ENCODE measurements at places on chromosomes 3 and 15.
A peak's percentile ranks its signal among the peaks of the same experiment; 100 is the strongest.

- no peak for DNase-seq
Measured at GRCh38 chr15:59294574-59295260, 78.0 kb downstream of the MYO1E start.

DNA sequence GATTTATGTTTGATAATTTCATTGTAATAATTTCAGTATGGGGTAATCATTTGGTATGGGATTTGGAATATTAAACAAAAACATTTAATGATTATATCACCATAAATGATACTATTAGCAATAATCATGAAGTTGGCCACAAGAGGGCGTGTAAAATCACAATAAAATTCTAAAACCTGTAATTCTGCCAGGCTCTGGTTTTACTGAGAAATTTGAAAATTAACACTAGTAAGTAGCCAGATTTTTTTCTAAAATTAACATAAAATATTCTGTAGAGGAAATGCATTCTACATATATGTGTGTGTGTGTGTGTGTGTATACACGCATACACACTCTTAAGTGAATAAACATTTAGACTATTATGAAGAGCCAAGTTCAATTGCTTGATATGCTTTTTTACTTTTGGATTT, 40.5 kb downstream of the FEZF2 start:
- DNase-seq, result no peak

DNA sequence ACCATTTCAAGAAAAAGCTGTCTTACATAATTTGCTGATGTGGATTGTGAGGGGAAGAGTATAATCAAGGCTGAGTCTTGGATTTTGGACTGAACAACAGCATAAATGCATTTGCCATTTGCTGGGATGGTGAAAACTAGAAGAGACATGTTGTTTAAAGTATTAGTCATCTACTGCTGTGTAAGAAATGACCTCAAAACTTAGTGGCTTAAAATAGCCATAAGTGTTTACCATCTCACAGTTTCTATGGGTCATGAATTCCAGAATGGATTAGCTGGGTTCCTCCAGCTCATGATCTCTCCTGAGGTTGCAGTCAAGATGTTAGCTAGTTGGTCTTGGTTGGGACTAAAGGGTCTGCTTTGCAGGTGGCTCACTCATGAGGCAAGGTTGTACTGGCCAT, 66.2 kb downstream of the SCN11A start:
- no peak for DNase-seq

DNA sequence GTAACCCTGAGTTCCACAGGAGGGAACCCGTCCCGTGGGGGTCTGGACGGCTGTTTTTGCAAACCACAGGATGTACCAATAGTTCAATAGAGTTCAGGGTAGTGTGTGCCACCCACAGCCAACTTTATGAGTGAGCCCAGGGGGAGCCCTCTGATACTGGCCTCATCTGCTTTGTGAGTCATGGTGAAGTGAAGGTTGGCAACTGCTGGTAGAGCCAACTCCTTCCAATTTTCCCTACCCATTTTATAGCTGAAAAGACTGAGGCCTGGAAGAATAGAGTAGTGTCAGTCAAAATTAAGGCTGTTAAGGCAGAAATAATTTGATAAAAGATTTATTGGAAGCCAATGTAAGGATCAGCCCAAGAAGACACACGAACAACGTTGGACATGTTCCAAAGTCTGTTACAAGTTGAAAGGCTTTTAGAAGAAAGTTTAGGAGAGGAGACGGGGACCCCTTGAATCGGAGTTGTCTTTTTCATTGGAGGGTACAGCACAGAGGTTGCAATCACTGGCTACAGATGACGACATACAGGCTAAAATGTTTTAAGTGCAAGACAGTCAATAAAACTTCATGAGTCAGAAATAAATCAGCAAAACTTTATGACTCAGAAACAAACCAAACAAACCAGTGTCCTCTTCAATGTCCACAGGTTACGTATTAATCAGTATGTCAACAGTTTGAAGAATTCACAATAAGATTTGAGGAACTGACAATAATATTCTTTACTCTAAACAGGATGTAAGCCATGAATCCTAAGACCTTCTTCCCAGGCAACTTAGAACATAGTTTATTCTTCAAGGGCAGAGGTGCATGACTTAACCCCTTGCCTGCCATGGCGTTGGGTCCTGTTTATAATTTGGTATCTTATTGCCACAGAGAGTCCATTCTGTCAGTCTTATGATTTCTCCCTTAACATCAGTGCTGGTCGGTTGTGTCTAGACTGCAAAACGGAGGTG, 62.9 kb upstream of the NR2E3 start:
- DNase-seq, result no peak

GRCh38 chr3:106183762-106184391, 315.1 kb upstream of the CBLB start:
- DNase-seq, result no peak

- DNase-seq, result no peak
Measured at GRCh38 chr3:153209596-153209995, 47.6 kb downstream of the RAP2B start.

DNA sequence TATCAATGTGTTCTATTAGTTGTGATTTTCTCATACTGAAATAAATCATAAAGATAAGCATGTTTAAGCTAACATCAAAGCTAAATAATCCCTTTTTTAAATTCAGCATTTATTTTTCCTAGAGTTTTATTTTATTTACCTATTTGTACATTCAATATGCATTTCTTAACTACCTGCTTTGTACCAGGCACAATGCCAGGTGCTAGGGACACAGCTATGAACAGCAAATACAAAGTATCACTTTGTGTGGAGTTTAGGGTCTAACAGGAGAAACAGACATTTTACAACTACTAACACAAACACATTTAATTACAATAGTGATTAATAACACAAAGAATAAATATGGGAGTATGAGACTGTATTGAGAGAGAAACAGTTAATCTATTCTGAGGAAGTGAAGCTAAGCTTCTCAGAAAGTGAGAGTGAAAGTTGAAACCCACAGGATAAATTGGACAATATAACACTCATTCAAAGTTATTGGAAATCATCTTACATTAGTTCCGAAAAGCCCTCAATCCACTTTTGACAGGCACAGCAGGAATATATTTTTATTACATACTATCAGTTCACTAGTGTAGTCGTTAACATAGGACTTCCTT, 159.6 kb downstream of the GBE1 start:
- no peak for DNase-seq

GRCh38 chr3:35408882-35409281, 230.4 kb upstream of the ARPP21 start:
- no peak for DNase-seq

GRCh38 chr15:101085311-101085700, 166.1 kb downstream of the LRRK1 start:
- no peak for DNase-seq

- no peak for DNase-seq
Measured at GRCh38 chr3:176741664-176742047, 455.6 kb downstream of the TBL1XR1 start.

DNA sequence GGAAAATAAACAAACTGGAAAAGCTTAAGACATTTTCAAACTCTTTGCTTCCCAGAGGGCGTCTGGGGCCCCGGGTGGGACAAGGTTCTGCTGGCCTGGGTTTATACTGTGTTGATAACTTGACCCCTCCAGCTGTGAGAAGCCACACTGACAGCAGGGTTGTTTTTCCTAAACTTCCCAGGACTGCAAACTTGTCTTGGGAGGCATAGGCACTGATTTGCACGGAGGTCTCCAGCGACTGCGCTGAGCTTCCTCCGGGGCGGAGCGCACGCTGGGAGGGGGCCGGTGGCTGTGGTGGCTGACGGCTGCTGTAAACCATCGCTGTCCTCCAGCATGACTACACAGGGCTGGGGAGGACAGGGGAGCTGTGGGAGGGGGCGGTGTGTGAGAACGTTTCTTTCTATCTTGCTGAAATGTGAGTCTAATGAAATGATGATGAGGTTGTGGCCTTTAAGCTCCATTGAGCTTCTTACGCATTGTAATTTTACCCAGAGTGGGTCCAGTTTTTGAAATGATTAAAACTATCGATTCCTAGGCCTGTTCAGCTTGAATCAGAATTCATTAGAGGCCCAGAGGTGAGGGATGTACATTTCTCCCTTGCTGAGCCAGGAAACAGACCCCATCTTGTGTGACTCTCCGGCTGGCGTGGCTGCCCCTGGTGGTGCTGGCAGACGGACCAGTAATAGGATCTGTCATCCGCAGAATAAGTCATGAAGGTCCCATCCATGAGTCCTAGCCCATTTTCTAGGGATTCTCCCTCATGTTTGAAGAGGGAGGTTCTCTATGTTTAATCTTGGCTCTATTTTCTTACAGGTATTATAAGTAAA, 40.5 kb upstream of the VPS8 start:
- DNase-seq, result no peak

GRCh38 chr15:74424901-74425528, 8.7 kb downstream of the SEMA7A start:
- no peak for DNase-seq

GRCh38 chr15:40879609-40880008, 5.6 kb upstream of the RHOV start:
- DNase-seq, result no peak

DNA sequence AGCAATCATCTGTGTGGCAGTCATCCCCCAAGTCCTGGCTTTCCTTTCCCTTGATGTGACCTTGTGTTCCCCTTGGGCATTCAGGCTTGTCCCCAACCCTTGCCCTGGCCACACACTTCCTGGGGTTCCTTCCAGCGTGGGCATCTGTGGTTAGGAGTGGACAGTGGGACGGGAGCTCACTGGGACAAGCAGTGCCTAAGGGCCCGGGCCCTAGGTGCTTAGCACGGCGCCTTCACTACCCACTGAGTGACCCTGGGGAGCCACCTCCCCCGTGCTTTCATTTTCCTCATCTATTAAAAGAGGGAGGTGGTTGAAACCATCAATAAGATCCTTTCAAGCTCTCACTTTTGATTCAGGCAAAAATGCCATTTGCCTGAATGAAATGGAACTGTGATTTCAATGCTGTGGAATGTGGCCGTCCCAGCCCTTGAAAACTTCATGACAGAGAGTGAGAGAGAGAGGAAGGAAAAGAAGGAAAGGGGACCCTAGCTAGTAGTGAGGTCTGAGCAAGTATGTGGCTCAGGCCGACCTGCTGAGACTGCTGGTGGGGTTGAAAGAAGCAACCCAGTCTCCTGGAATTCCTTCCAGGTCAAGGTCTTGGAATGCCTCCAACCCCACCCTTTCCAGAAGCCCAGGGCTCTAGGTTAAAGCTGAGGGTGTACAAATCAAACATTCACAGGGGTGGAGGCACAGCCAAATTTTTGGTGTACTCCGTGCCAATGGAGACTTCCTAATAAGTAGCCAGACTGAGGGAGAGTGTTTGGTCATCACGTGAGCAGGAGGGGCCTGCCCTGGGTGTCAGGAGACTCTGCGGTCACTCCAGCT, 302.9 kb downstream of the TLE3 start:
- no peak for DNase-seq

DNA sequence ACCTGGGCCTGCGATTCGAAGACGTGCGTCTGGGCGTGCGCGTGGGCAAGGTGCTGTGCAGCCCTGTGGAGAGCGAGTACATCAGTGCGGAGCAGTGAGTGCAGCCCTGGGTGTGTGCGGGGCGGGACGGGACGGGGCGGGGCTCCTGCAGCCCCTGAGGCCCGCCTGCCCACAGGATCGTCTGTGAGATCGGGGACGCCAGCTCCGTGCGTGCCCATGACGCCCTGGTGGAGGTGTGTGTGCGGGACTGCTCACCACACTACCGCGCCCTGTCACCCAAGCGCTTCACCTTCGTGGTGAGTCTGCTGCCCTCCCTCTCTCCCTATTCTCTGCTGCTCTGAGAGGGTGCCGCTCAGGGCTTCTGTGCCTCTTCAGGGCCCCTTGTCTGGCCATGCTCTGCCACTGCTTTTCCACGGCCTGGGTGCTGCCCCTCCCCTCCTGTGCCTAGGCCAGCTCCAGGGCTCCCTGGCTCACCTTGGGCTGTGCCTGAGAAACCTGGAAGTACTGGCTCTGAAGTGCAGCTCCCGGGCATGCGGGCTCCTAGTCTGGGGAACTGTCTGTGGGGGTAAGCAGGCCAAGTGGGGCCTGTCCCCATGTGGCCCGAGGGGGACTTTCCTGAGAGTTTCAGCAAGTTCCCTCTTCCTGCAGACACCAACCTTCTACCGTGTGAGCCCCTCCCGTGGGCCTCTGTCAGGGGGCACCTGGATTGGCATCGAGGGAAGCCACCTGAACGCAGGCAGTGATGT, 31.8 kb downstream of the PLXNA1 start:
- no peak for DNase-seq

GRCh38 chr3:179100652-179101051, 29.0 kb upstream of the ZMAT3 start:
- no peak for DNase-seq

- no peak for DNase-seq
Measured at GRCh38 chr3:135059580-135059979, 264.5 kb downstream of the EPHB1 start.

- DNase-seq, result peak; percentile 69
Measured at GRCh38 chr3:128794770-128795649, 69.0 kb downstream of the RAB7A start.

- DNase-seq, result no peak
Measured at GRCh38 chr3:173789530-173790162, 392.1 kb downstream of the NLGN1 start.

DNA sequence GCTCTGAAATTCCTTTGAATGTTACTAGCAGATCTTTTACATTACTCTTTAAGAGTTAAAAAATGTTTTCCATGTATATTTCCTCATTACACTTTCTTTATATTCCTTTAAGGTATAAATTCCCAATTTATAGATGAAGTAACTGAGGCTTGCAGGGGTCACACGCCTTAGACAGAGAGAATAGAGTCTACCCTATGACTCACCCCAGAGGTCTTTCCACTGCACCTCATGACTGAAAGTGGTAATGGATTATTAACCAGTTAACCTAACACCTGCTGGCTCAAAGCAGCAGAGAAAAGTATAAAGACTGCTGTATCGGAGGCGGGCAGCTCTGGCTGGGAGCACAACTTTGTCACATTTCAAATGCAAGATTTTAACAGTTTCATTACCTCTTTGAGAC, 37.7 kb downstream of the LDHAL6B start:
- DNase-seq, result no peak

GRCh38 chr3:64222501-64223111, 2.7 kb downstream of the PRICKLE2 start:
- no peak for DNase-seq

DNA sequence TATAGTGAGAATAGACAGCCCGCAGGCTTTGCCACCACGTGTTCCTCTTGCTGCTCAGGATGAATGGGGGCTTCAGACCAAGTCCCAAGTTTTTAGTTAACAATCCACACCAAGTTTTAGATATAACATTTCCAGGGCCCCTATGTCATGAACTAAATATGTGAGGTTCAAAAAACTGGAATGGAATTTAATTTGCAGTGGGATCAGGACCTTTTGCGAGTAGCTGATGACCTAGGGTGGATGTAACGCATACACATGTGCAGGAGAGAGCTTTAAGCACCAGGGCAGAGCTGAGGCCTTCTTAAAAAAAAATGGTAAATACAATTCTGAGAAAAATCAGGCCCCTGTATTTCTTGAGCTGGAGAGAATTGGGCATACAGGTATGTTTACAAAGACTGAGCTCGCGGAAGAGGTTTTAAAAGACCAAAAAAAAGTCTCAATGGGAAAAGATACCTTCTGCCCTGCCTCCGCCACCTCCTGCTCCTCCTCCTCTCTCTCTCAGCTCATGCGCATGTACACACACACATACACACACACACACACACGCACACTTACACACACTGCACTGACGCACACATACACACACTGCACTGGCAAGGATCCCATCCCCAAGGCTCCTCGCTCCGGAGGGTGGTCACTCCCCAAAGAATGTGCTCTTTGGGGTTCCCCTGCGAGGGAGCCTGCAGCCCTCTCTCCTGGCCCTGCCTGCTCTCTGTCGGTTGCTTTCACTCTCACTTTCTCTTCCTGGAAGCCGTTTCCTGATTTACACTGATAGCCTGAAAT, 48.2 kb upstream of the IGF1R start:
- DNase-seq, result peak; percentile 1

GRCh38 chr3:111824351-111824750, 34.7 kb upstream of the PHLDB2 start:
- no peak for DNase-seq

GRCh38 chr3:35500641-35501350, 138.5 kb upstream of the ARPP21 start:
- no peak for DNase-seq
